Activated CD4-positive, alpha-beta T cell treated with anti-CD3 and anti-CD28 coated beads, Interleukin-2, amount 50 U/mL, for 1 hour (primary cell): ENCODE measurements at places on chromosomes 7 and 10.

- no peak for DNase-seq
Observed at GRCh38 chr10:98131619-98132018, 2.8 kb upstream of the R3HCC1L start.

GRCh38 chr7:1324028-1324900 is 91.6 kb downstream of the UNCX start:
- DNase-seq = no peak

GRCh38 chr7:43337811-43338210 is 225.4 kb downstream of the HECW1 start:
- no peak for DNase-seq

GRCh38 chr10:131844529-131845084 is 56.2 kb upstream of the PPP2R2D start:
- no peak for DNase-seq

DNA sequence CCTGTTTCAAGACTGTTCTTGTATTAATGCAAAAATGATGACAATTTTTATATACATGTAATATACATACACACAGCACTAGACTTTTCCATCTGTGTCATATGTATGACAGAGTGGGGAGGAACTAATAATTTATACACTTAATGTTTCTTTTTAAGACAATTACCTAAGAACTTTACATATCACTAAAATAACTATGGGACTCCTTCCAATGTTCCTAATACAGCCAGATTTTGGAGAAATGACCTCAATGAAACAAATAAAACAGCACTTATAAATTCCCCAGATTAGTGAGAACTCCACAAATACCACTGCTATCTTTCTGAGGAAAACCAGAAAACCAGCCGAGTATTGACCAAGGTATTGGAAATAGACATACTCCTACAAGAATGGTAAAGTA is 199.4 kb downstream of the ELMO1 start:
- DNase-seq = no peak

- DNase-seq = no peak
Observed at GRCh38 chr7:65800890-65801341, 72.0 kb upstream of the VKORC1L1 start.

GRCh38 chr7:116671681-116672595 is at the start of gene MET:
MET (plus strand) TSS chr7:116672196; CDS start chr7:116699085, 26,889 bp downstream.
- DNase-seq = no peak

DNA sequence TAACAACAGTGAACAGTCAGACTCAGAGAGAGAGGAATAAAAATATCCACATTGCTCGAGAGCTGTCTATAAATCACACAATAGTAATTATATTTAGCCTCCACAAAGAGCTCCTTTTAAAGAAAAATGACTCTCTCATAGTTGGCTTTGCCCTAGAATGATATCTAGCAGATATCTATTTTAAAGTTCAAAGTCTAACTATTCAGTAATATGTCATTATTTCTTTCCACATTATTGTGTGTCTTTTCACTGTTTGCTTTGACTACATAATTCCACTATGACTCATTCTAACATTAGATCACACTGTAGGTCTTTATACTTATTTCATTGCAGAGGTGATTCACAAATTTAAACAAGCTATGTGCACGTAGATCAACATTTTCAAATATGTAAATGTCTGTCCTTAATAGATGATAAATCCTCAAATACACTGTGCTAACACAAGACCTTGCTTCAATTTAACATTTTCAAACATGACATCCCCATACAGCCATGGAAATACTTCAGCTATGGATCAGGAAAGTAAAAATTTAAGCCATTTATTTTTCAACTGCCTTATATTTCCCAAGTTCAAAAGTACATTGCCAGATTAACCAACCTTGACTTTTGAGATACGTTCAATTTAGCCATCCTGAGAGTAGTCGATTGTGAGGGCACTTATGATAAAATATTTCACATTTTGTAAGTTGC is 99.9 kb upstream of the AKR1E2 start:
- DNase-seq = no peak

GRCh38 chr10:51106311-51106945 is 32.1 kb downstream of the PRKG1 start:
- no peak for DNase-seq

GRCh38 chr7:34850681-34851080 is 186.6 kb downstream of the DPY19L1 start:
- DNase-seq = no peak

DNA sequence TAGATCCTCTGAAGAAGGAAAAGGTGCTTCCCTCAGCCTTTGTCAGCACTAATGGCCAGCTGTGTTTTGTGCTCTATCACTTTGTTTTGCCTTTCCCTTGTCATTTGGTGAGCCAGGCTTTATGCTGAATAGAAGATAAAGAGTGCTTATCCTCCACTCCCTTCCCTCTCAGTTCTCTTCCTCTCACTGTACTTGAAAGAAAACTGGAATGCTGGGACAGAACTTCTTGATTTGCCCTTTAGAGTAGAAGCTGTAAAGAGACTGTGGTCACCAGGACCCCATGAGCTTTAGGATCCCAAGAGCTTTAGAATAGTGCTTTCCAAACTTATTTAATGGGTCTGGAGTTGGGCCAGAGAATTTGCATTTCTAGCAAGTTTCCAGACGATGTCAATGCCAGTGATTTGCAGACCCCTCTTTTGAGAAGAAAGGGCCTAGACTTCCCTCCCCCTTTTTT is 81.4 kb downstream of the LRRC4 start:
- DNase-seq = no peak

GRCh38 chr10:17435187-17435586 is 19.2 kb downstream of the ST8SIA6 start:
- DNase-seq = no peak

DNA sequence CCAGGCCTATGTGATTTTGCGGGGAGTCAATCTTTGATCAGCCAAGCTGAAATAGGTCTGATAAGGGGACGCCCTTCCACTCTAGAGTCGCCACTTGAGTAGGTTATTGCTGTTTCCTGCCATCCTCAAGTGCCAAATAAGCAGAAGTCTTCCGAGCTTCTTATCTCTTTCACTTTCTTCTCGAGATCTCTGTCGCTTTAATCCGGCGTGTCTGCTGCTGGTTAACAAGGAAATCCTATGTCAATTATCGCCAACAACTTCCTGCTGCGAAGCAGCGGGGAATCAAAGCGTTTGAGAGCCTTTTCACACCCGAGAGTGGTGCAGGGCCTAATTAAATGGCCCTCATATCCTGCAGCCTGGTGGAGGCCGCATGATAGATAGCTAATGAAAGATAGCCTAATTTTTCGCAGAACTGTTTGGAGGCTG is 215.9 kb downstream of the RAB11FIP2 start:
- DNase-seq = no peak

DNA sequence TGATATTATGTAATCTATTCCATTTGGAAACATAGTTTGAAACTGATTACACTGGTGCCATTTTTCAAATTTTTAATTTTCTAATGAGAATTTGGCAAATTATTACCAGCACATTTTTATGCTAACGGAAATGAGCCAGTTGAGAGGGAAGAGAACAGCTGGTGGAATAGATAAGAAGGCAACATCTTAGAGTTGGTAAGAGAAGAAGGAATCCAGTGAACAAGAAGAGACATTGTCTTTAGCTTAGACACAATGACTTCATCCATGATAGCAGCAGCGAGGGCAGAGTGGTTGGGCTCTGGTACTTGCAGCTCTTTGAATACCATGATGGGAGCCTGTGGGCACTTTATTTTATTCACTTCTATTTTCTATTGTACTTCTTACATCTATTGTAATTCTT is 89.6 kb downstream of the CHRM2 start:
- no peak for DNase-seq

- no peak for DNase-seq
Observed at GRCh38 chr10:43039624-43040481, 37.0 kb upstream of the RET start.

- DNase-seq = no peak
Observed at GRCh38 chr10:14523286-14523685, 192.6 kb upstream of the FRMD4A start.

GRCh38 chr7:52639981-52640380 is 395.5 kb upstream of the POM121L12 start:
- no peak for DNase-seq

DNA sequence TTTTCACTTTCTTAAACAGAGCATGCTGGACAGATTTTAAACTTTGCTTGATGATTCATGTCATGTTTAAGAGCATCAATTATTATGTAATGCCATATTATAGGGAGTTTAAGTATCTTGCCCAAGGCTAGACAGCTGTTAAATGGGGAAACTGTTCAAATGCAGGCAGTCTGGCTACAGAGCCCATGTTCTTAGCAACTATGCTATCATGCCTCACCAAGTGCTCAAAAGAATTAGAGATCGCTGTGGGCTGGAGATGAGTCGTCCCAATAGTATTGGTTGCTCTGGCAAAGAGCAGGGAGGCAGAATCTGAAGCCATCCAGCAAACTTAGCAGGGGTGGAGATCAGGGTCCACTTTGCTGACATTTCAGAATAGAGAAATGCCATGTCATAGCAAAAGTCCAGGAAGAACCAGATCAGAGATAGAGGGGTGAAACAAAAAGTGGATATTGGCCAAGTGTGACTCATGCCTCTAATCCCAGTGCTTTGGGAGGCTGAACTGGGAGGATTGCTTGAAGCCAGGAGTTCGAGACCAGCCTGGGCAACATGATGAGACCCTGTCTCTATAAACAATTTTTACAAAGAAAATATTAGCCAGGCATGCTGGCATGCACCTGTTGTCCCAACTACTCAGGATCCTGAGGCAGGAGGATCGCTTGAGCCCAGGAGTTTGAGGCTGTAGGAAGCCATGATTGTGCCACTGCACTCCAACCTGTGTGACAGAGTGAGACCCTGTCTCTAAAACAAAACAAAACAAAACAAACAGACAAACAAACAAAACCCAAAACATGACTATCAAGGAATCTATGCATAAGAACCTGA is 57.8 kb downstream of the BAMBI start:
- DNase-seq = no peak

DNA sequence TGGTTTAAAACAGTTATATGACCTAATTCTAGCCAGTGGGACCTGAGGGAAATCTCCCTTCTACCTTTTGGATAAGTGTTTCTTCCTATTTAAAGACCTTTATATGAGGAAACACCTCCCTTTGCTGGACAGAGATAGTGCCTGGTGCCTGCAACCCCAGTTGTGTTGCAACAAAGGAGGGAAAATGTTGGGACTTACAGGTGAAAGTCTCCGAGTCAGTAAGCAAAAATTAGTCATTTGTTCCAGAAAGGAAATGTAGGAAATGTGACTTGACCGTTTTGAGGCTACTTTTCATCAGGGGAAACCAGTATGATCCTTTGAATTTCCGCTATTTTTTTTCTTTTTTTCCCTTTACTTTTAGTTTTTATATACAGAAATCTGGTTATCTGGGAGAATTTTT is 165.5 kb downstream of the DKK1 start:
- DNase-seq = no peak
